ENCODE measurements at places on chromosomes 6 and 20.

DNA sequence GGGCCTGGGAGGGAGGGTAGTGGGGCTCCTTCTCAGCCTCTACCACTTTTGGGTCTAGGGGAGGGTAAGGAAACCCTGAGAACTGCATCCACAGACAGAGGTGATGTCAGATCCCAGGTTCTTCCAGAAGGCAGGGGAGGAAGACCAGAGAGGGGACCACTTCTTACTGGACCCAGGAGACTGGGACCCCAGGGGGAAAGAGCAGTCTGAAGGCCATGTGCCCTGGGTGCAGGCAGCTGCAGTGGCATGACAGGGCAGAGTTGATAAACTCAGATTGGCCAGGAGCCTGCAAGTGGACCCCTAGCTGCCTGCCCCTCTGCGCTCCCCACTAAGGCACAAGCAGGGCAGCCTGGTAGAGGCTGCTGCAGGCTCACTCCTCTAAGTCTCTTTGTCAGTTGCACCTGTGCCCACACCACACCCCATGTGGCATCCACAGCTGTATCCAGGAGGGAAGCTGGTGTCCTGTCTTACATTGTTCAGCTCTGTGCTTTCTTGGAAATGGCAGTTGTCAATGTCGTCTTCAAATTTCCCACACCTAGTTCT is 2.7 kb downstream of the CST9L start:
- DNase-seq = no peak

GRCh38 chr6:13668291-13668928 is 43.2 kb downstream of the RANBP9 start:
- DNase-seq = no peak

- DNase-seq = no peak
These were observed 93.6 kb upstream of the BHLHE23 start for GRCh38 chr20:63100174-63100925.

DNA sequence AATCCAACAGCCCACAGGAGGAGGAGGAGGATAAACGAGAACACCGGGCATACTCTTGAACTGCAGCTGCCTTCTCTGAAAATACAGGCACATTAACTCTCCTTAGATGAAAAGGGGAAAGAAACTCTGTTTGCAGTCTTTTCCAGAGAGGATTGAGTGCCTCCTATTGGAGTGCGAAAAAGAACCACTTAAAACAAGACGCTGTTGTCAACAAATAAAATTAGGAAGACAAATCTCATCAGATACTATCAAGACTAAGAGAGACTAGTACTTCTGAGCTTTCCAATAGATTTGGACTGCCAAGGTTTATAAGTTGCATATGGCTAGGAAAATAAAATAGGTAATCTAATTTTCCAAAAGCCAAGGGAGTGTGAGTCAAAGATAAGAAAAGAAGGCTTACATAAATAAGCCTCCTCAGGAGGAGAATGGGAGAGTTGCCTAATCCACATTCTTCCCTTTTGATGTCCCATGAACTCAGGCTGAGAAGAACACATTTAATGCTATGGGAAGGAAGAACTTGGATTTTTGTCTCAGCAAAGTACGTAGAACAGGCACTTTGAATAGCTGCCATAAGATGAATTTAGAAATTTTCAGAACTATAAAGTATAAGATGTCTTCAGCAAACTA is 154.7 kb downstream of the ARHGAP18 start:
- DNase-seq = no peak

- DNase-seq = no peak
These were observed 4.7 kb upstream of the ENPP5 start for GRCh38 chr6:46175446-46175845.

DNA sequence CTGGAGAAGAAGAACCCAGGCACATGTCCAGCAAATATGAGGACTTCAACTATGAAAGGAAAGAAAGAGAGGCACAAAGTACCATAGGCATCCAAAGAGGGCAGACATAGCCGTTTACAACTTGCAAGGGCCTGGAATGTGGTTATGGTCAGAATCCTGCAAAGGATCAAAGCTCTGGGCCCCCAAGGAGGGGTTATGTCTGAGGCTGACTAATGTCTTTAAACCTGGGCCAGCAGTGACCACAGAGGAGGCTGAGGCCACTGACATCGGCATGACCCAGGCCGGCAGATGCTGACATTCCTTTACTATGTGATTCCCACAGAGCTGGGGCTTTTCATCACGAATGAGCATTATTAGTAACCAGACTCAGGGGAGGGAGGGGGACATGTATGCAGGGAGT is 861.1 kb downstream of the DHX35 start:
- DNase-seq = no peak

- no peak for DNase-seq
These were observed 176.6 kb upstream of the FERMT1 start for GRCh38 chr20:6299456-6299855.

- DNase-seq = no peak
These were observed 48.8 kb downstream of the KIZ start for GRCh38 chr20:21174516-21175239.

DNA sequence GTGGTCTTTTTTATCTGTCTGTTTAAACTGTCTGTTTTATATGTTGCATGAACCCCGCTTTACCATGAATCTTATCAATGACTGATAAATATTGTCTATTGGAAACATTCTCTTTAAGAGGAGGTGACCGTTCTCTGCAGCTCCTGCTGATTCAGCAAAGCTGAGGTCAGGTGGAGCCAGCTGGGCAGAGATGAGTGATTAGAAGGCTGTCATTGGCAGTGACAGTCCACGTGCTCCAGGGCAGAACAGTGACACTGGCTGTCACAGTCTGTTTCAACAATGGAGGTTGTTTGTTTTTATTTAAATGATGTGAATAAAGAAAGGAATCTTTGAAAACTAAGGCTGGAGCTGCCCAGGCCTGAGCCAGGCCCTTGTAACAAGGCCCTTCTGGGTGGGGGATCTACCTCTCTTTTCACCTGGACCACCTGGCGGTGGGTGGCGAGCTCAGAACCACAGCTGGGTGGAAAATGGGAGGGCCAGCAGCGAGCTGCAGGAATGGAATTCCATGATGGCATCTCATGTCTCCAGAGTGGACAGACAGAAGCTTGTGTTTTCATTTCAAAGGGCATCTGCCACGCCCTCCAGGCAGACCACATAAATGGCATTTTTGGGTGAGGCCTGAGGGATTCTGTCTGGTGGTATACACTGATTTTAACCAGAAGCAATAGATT is 12.6 kb downstream of the SYNJ2 start:
- no peak for DNase-seq

- peak; percentile 45 for DNase-seq
These were observed 209.9 kb downstream of the LY86 start for GRCh38 chr6:6798448-6798860.

Data from stimulated activated naive CD8-positive, alpha-beta T cell treated with anti-CD3 and anti-CD28 coated beads, Interleukin-15, amount 100 ng/mL, for 72 hours (primary cell).